HT-29 (cell line): ENCODE measurements at places on chromosomes 1 and 21.

GRCh38 chr1:22024485-22025367 lies 23.3 kb downstream of the CELA3A start:
- DNase-seq, result peak; percentile 93

DNA sequence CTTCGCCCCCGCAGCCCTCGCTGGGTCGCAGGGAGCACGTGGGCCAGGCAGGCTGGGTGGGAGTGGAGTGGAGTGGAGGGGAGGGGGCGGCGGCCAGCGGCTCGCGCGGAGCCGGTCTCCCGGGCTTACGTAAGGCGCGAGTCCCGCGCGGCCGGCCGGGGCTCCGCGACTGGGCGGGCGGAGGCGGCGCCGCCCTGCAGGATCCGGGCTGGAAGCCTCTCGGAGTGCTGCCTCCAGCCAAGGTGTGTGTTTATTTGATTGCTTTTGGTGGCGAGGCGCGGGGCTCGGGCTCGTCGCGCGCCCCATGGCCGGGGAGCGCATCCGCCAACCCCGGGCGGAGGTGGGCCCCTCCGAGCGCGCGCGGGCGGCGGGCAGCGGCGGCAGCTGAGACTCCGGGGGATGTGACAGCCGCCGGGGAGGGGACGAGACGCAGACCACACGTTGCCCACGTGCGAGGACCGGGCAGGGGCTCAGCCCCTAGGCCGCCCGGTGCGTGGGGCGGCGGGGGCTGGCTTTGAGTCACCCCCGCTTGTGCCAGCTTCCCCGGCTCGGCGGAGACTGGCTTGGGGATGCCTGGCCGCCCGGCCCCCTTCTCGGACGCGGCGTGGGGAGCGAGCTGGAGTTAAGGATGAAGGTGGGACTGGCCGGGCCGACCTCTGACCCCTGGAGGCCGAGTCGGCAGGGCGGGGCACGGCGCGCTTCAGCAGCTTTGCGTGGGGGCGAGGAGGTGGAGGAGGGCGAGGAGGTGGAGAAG lies 402 bp upstream of the AK4 start:
- DNase-seq, result peak; percentile 63

- no peak for DNase-seq
Measured at GRCh38 chr1:1353389-1354151, 4.4 kb upstream of the DVL1 start.

- DNase-seq, result peak; percentile 47
Measured at GRCh38 chr21:34022627-34023335, 50.6 kb upstream of the MRPS6 start.

DNA sequence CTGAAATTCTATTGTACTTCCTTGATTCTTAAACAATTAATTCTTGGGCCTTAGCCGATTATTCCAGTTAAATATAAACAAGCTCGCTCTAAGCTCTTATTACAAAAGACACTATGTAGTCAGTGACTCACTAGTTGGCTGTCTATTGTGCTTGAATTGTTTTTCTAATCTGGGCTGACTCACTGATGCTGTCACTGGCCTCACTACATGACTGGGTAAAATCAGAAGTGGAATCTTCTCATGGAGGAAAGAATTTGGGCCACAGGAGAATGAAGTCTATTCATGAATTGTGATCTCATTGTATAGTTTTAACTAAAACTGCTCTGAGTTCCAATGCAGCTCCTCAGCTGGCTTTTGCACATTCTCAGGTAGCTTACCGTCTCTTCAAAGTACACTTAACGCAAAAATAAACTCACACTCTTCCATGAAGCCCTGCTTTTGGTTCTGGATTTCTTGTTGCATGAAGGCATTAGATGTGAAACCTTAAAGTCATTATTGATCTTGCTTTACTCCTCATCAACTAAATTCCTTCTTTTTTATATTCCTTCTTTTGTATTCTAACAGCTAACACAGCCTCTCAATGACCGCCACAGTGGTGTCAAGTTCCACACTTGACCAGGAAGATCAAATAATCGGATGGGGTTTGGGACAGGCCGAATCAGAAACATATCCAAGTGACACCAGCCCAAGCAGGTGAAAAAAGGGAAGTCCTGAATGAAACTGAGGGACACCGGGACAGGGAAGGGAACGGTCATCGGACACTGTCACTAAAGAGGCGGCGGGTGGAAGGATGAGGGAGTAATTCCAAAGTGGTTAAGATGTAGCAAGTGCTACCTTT lies 80.9 kb upstream of the LBR start:
- DNase-seq, result peak; percentile 74

DNA sequence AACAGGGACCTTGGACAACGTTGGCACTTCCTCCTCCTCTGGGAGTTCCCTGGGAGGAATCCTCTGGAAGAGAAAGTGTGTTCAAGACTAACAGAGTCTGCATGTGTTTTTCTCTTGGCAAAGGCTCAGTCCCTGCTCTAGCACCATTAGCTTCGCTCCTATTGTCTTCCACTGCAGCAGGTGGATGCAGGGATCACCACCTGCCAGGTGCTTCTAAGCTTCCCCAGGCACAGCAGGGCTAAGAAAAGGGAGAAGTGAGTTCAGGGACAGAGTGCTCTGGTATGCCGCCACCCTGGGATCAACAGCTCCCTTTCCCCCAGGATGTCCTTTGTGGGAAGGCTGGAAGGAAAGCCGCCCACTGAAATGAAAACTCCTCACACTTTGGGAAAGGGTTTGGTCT lies 43.9 kb upstream of the IL20 start:
- DNase-seq, result no peak

DNA sequence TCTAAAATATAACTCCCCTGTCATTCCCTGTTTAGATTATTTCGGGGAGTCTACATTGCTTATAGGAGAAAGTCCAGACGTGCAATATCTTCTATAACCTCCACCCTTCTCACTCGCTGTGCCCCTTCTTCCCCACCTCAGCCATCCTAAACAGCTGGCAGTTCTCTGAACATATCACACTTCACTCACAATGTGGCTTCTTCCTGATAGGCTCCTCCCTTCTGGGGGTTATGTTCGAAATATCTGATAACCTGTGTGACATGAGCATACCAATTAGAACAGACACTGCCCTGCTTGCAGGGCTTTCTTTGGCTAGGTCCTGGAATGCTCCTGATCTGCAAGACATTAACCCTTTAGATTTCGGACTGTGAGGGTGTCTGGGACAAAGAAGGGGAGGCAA lies 274.6 kb downstream of the NFIA start:
- DNase-seq, result no peak

GRCh38 chr1:223405507-223405906 lies 12.3 kb downstream of the CCDC185 start:
- DNase-seq, result no peak

DNA sequence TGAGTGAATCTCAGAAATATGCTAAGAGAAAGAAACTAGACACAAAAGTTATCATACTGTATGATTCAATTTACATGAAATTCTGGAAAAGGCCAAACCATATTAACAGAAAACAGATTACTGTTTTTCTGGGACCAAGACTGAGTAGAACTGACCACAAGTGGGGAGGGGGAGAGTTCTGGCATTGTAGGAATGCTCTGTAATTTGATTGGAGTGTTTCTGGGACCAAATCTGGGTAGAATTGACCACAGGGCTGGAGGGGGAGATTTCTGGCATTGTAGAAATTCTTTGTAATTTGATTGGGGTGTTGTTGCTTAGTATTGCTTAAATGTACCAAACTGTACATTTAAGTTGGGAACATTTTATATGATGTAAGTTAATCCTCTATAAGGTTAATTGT lies 3.4 kb upstream of the OR10K1 start:
- no peak for DNase-seq

DNA sequence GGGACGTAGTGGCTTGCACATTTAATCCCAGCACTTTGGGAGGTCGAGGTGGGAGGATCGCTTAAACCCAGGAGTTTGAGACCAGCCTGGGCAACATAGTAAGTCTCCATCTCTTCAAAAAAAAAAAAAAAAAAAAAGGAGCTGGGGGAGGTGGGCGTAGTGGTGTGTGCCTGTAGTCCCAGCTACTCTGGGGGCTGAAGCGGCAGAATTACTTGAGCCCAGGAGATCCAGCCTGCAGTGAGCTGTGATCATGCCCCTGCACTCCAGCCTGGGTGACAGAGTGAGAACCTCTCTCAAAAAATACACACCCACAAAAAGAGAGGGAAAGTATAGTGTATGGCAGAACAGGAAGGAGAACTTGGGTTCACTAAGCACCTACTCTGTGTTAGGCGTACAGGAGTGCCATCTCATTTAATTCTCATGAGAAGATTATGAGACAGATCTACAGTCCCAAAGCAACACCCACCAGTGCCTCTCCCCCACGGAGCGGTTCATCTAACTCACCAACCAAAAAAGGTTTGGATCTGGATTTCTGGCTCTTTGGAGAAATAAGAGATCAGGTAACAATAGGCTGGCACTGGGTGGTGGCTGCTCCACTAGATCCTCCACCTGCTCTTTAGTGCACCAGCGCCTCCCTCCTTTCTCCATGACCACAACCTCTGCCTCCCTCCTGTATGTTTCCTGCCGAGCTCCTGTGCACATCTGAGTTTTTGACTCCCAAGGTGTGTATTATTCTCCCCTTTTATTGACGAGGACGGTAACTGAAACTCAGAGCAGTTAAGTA lies 1.4 kb upstream of the TRAF5 start:
- no peak for DNase-seq

DNA sequence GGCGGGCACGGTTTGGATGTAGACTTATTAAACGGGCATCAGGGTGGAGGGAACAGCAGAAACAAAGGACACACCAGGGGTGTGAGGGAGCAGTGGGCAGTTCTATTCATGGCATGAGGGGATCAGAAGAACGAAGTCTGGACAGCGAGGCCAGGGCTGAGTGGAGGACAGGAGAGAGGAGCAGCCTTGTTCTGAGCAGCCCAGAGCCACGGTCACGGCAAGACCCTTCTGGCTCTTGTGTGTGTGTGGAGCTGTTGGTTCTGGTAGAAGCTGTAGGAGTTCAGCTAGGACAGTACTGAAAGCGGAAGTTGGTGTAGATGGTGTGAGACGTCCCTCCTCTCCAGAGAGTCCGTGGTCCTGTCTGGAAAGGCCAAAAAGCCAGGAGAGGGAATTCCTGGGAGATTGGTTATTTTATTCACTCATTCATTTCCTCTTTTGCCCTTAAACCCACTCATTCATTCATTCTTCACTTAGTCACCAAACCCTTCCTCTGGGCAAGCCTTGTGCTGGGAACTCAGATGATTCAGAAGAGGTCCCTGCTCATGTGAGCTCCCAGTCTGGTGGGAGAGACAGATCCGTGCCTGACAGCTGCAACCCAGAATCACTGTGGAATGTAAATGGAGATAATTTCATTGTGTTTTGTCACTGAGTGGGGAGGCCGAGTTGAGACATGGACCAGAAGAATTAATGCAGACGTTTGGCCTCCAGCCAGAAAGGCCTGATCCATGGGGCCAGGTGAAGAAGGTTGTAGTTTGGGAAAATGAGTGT lies 4.1 kb upstream of the ACOT11 start:
- no peak for DNase-seq

GRCh38 chr1:58392083-58392482 lies 154.4 kb downstream of the OMA1 start:
- no peak for DNase-seq

GRCh38 chr21:14995226-14995625 lies 69.6 kb downstream of the NRIP1 start:
- no peak for DNase-seq

- peak; percentile 92 for DNase-seq
Measured at GRCh38 chr1:149927563-149928400, at the start of gene SF3B4. Gene SF3B4, minus strand, starts transcription at chr1:149927803. Its CDS starts 44 bp downstream, at chr1:149927759.

DNA sequence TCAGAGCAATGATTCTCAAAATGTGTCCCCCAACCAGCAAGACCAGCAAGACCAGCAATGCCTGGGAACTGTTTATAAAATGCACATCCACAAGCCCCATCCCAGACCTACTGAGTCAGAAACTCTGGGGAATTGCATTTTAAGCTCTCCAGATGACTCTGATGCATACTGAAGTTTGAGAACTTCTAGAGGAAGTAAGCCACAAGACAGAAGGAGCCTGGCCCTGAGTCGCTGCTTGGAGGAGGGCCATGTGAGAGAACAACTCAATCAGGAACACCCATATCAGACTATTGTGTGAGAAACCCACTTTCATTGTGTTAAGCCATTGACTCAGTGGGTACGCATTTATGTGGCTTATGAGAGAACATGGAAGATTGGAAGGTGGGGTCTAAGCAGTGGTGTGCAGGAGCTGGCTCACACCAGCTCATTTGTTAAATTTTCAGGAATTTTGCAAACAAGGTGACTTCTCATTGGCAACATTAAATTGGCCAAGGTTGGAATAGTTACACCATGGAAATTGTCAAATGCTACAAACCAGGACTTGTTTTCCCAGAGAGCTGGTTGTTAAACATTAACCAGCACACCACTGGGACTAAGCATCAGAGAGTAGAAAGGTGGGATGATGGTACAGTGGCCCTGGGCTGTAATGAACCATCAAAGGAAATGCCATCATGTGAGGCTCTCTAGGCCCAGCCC lies 38.9 kb downstream of the ATP1A1 start:
- peak; percentile 13 for DNase-seq

DNA sequence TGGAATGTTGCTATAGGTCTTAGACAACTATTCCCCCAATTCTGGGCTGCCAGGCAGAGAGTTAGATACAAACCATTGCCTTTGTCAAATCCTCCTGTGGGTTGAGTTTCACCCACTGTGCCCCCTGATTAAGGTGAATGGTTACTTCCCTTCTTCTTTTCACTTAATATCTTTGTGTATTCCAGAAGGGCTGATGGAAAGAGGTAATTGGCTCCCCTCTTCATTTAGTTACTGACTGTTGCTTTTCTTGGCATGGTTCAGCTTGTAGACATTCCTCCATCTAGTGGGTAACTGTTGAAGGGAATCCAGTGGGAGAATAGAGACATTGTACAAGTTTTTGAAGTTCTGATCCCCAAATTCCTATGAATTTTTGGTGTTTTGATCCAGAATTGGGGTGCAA lies 43.8 kb upstream of the MACF1 start:
- DNase-seq, result no peak

DNA sequence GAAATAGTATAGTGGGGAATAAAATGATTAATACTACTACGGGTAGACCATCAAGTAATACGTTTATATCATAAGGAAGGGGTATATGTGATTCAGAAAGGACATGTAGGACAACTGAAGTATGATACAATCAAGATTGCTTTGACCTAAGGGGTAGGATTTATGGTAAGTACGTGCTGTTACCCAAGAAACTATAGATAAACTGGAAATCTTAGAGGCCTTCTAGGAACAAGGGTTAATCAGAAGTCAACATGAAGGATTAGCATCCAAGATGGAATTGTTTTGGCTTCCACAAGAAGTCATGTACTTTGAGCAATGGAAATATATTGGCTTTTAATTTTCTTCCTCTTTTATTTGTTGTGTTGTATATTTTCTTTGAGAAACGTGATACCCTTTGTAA lies 13.2 kb upstream of the ZMYM4 start:
- DNase-seq, result no peak

- peak; percentile 83 for DNase-seq
Measured at GRCh38 chr21:43333298-43334062, 93.5 kb downstream of the SIK1 start.
